ENCODE measurements at places on chromosomes 11 and 22.

DNA sequence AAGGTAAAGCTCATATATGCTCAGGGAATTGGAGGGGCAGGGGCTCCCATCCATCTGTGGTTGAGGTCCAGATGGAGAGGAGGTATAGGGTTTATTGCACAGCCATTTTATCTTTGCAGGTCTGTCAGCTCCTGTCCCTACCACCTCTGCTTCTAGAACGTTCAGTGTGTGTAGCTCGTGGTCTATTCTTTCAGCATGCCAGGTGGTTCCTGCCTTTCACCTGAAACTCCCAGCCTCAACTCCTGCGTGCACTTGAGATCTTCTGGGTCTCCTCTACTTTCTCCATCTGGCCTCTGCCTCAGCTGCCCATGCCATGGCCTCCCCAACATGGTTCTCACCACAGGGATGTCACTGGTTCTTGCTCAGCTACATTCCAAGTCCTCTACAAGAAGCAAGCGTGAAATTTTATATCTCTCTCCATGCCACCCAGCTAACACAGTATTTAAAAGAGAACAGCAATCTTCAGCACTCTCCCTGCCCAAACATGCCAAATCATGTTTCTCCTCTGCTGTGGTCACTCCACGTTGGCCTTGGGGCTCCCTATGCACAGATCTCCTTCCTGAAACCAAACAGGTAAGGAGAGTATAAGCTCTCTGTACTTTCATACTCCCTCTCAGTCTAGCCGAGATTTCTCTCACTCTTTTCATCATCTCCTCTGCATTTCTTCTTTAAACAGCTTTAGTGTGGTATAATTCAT lies 157.8 kb upstream of the TRPC6 start:
- no peak for DNase-seq

DNA sequence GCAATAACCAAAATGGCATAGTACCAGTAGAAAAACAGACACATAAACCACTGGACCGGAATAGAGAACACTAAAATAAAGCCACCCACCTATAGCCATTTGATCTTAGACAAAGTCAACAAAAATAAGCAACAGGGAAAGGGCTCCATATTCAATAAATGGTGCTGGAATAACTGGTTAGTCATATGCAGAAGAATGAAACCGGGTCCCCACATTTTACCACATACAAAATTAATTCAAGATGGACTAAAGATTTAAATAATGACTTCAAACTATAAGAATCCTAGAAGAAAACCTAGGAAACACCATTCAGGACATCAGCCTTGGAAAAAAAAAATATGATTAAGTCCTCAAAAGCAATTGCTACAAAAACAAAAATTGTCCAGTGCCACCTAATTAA lies 30.1 kb upstream of the NOX4 start:
- DNase-seq = peak; percentile 20

- DNase-seq = no peak
Observed at GRCh38 chr22:36225333-36225922, 13.9 kb downstream of the APOL2 start.

DNA sequence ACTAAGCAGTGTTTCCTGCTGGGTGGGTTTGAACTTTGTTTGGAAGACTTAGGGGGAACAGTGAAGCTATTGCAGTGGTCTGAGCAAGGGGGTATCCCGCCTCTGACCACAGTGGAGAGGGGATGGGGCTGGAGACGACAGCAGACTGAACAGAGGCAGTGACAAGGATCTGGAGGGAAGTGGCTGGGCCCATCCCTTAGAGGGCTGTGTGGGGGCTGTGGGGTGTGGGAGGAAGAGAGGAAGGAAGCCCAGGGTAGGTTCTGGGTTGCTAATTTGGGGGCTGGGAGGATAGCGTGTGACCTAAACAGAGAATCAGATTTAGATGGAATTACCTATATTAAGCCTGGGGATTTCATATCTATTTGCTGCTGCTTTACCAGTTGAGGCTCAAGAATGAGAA lies 70.7 kb downstream of the BMAL1 start:
- DNase-seq = no peak

GRCh38 chr11:73507086-73507485 lies 90.8 kb downstream of the FAM168A start:
- DNase-seq = no peak

DNA sequence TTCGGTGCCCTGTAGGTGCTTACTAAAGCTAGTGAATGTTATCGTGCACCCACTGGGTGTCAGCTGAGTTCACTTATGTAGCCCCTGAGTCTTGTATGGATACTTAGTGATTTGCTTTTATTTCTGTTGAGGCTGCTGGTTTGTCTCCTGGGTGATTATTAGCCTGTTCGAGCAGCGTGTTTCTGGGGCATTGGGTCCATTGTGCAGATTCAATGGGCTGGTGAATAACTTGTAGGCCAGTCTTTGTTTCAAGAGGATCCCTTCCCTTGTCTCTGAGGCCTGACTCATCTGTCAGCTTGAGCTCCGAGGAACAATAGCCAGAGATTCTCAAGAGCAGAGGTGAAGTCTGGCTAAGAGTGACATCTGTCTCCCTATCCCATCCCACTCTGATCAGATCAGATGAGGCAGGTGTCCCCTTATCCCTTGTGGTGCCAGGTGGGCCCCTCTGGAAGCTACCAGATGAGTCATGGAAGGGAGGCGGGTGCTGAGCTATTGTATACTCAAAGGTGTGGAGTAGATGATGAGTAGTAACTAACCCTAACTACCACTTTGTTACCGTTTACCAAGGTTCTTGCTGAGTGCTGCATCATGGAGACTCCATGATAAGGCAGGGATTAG lies 3.7 kb downstream of the MIAT start:
- DNase-seq = no peak

DNA sequence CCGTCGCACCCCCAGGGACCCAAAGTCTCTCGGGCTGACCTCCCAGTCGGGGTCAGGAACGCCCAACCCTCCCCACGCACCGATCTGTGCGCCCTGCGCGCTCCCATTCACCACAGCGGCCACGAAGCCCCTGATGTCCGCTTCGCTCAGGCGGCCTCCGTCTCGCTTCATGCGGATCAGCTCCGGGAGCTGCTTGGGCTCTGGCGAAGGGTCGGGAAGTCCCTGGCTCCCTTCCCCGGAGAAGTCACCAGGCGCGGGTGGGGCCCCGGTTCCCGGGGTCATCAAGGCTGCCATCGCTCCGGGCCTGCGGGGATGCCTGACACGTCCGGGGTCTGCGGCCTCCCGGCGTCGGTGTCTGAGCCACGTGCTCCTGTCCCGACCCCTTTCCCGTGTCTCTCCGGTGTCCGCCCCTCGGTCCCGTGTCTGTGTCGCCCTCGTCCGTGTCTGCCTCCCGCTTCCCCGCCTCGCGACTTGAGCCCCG lies 356 bp downstream of the TYMP start:
- DNase-seq = no peak

GRCh38 chr11:76615950-76616349 lies 54.6 kb downstream of the LRRC32 start:
- DNase-seq = no peak

DNA sequence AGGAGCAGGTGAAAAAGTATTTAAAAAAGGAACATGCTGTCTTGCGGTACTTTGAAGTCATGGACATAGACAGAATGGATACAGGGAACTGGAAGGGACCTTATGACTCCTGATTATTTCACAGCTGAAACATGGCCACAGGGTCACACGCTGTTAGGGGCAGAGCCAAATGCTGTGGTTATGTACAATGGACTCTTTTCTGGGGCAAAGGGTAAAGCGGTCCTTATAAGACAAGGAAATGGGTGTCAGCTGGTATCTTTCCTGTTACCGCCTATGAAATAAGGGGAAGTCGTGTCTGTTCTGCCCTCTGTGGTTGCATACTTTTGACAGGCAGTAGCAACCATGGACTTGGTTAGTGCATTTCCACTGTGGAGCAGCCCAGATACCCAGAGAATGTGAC lies 12.8 kb upstream of the ST14 start:
- no peak for DNase-seq

DNA sequence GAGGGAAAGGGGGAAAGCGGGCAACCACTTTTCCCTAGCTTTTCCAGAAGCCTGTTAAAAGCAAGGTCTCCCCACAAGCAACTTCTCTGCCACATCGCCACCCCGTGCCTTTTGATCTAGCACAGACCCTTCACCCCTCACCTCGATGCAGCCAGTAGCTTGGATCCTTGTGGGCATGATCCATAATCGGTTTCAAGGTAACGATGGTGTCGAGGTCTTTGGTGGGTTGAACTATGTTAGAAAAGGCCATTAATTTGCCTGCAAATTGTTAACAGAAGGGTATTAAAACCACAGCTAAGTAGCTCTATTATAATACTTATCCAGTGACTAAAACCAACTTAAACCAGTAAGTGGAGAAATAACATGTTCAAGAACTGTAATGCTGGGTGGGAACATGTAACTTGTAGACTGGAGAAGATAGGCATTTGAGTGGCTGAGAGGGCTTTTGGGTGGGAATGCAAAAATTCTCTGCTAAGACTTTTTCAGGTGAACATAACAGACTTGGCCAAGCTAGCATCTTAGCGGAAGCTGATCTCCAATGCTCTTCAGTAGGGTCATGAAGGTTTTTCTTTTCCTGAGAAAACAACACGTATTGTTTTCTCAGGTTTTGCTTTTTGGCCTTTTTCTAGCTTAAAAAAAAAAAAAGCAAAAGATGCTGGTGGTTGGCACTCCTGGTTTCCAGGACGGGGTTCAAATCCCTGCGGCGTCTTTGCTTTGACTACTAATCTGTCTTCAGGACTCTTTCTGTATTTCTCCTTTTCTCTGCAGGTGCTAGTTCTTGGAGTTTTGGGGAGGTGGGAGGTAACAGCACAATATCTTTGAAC lies 6.8 kb downstream of the MALAT1 start:
- DNase-seq = no peak

DNA sequence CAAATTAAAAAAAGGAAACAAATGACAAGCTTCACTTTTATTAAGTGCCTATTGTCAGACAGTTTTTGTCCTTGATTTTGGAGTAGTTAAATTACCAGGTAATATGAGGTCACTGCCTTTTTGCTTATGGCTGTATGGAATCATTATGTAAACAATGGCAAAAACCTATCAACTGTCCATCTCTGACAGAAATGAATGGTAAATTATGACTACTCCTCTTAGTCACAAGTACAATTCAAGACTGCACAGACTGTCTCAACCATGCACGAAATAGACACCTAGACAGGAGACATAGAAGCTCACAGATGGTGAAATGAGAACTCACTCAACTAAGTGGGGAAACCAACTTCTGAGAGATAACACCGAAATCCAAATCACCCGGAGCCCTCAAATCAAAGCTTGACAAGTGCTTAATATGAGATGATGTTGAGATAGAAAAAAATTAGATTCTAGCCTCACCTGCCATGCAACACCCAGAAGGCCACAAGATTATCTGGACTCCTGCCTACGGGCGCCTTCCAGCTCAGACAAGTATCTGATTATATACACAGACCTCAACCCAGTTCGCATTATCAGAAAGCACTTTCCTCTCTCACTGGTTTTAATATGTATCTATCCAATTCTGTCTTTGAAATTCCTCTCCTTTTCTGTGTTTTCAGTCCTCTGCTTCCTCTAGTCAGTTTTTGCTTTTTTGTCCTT lies 199.3 kb downstream of the CADM1 start:
- DNase-seq = no peak

Data from fibroblast of skin of left quadriceps (primary cell).